ENCODE measurements at places on chromosomes 1 and 21.

DNA sequence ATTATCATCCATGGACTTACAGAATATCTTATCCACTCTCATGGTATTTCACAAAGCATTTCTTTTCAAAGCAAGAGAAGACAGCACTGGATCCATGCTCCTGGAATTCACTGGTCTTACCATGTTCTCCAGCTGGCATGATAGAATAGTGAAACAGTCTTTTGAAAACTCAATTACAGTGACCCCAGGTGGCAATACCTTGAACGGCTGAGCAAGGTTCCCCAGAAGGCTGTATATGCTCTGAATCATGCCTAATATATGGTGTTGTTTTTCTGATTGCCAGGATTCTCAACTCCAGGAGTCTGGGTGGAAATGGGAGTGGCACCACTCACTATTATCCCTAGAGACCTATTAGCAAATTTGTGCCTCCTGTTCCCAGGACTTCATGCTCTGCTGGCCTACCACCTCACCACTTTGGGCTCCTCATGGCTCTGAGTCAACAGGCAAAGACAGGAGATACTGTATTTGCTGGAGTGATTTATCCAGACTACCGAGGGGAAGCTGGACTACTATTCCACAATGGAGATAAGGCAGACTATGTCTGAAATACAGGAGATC, 87.6 kb downstream of the CATSPERE start:
- no peak overlapping the region for H3K4me3 ChIP-seq
- no peaks in the 10 kb centered on the region for H3K36me3 ChIP-seq
- H3K27me3 ChIP-seq: no peaks in the 10 kb centered on the region

GRCh38 chr1:64004451-64005025, 198.9 kb upstream of the UBE2U start:
- no peak overlapping the region for H3K27ac ChIP-seq
- H3K4me1 ChIP-seq: peaks cover 7% of the 10 kb centered on the region
- no peaks in the 10 kb centered on the region for H3K27me3 ChIP-seq
- no peaks in the 10 kb centered on the region for H3K36me3 ChIP-seq
- DNase-seq: no peak

GRCh38 chr1:25580927-25581326, 35.7 kb upstream of the MAN1C1 start:
- no peaks in the 10 kb centered on the region for H3K27me3 ChIP-seq
- H3K27ac ChIP-seq: no peak overlapping the region
- no peak overlapping the region for H3K4me3 ChIP-seq
- no peaks in the 10 kb centered on the region for H3K36me3 ChIP-seq
- no peak for DNase-seq
- no peaks in the 10 kb centered on the region for H3K4me1 ChIP-seq

- H3K27ac ChIP-seq: no peak overlapping the region
- H3K4me1 ChIP-seq: no peaks in the 10 kb centered on the region
- H3K27me3 ChIP-seq: no peaks in the 10 kb centered on the region
- no peak for DNase-seq
Observed at GRCh38 chr1:30842697-30843354, 65.7 kb downstream of the SDC3 start.

DNA sequence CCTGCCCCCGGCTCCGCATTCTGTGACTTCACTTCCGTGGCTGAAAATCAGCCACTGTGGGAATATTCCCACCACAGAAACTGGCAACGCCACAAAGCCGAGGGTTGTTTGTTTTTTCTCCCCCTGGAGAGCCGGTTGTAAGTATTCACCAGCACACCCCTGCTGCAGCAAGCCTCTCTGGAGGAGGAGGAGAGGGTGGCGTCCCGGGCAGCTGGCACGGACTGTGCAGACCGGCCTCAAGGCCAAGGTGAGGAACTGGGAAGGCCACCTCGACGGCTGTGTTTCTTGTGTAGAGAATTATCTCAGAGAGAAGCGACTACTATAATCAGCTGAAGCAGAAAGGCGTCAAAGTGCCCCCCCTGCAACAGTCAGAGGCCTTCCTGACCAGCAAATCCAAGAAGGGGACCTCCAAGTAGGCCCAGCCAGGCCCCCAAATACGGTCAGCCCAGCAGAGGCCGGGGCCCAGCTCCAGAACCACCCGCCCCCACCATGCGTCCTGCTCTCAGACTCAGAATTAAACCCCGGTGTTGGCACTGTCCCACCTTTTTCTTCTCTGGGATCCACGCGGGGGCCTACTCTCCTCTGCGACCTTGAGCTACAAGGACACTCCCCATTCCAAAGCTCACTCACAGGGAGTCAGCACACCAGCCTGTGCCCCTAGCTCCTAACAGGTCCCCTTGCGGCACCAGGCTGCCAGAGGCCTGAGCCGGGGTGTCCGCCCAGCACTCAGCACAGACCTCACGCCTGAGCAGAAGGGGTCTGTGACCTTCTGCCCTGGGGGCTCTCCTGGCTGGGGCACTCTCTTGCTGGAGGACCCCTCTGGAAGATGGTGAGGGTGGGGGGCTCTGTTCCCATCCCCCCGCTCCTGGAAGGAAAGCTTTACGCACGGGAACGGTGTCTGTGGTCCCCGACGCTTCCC, 1.2 kb upstream of the SMIM1 start:
- no peak for DNase-seq
- no peak overlapping the region for H3K27ac ChIP-seq
- H3K4me1 ChIP-seq: peaks cover 34% of the 10 kb centered on the region

GRCh38 chr1:110714374-110714995, 39.7 kb upstream of the KCNA3 start:
- H3K4me3 ChIP-seq: no peak overlapping the region
- H3K36me3 ChIP-seq: no peaks in the 10 kb centered on the region
- H3K27ac ChIP-seq: no peak overlapping the region
- H3K4me1 ChIP-seq: no peaks in the 10 kb centered on the region
- DNase-seq: no peak

DNA sequence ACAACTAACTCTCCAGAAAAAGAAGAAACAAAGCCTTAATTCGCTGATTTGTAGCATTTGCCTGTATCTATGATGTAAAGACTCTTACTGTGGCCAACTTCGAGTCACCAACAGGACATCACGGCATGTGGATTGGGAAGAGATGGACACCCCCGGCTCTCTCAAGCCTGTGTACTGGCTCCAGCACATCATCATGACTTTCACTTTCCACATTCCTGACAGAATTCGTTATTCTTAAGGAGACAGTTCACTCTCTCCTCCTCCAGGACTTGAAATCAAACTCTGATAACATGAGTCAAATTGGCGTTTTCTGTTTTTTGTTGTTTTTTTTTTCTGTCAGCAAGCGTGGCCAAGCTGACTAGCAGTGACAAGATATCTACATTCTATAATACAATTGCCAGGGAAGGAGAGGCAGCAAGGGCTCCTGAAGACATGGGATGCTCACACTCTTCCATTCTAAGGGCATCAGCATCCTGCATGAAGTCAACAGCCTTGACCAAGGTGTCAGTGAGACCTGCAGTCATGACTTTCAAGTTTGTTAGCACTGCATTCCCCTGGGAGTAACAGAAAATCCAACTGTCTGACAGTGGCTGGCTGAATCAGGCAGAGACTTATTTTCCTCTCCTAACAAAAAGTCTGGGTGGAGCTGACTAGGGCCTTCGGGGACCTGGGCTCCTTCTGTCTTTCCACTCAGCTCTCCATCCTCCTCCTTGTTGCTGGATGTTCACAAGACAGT, 13.3 kb upstream of the TRAF3IP3 start:
- no peaks in the 10 kb centered on the region for H3K27me3 ChIP-seq
- no peaks in the 10 kb centered on the region for H3K36me3 ChIP-seq
- DNase-seq: no peak
- H3K4me3 ChIP-seq: no peak overlapping the region
- no peaks in the 10 kb centered on the region for H3K4me1 ChIP-seq
- no peak overlapping the region for H3K27ac ChIP-seq

DNA sequence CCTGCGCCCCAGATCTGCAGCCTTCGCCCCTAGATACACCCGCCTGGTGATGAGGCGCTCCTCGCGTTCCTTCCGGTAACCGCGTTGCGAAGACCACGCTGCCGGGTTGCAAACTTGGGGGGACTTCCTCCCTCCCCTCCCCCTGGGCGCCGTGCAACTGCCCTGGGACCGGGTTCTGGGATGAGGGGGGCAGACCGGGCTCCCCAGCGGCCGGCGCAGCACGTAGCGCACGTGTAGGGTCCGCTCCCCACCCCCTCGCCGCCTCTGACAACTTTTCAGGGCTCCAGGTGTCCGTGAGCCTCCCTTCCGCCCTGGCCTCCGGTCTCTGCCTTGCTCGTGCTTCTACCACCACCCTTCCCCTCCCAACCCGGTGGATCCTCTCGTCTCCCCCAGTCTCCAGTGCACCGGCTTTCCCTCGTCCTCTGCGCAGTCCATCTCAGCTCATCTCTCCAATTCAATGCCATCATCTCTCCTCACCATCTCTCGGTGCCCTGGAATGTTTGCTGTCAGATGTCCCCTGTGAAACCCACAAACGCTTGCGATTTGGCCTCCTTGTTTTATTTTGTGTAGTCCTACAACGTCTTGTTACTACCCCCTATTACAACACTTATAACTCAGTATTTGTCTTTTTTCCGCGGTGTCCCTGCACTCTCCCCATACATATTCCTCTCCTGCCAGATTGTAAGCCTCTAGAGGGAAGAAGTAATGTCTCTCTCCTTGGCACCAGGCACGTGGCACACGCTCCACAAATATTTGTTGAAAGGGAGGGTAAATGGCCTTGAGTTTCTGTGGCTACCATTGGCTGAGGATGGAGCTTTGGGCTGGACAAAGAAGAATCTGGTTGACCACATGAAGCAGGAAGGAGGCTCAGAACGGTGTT, 782 bp downstream of the PCAT6 start:
- H3K4me3 ChIP-seq: peak overlapping the region; percentile 38
- H3K36me3 ChIP-seq: no peaks in the 10 kb centered on the region
- H3K4me1 ChIP-seq: peaks cover under 1% of the 10 kb centered on the region
- DNase-seq: peak; percentile 28
- no peaks in the 10 kb centered on the region for H3K27me3 ChIP-seq

DNA sequence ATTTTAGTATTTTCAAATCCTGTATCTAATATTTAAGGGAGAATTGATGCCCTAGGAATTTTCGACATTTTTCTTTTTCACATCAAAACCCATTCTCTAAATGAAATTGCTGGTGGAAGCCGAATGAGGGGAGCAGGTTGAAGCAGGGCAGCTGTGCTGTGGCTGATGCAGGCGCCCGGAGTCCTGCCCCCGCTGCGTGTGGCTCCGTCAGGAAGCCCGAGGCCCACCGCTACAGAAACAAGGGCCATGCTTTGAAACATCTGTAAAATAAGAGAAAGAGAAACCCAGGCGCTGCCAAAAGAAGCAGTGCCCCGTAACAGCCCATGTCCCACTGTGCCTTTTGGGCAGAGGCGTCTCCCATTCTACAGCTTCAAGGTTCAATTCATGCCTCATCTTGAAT, 41.1 kb downstream of the TENT5C start:
- H3K4me3 ChIP-seq: no peak overlapping the region
- DNase-seq: no peak
- no peaks in the 10 kb centered on the region for H3K4me1 ChIP-seq
- H3K27ac ChIP-seq: no peak overlapping the region

GRCh38 chr1:168786476-168787330, 57.7 kb upstream of the DPT start:
- no peak for DNase-seq
- no peak overlapping the region for H3K27ac ChIP-seq
- H3K27me3 ChIP-seq: no peaks in the 10 kb centered on the region
- H3K36me3 ChIP-seq: no peaks in the 10 kb centered on the region
- H3K4me1 ChIP-seq: peaks cover 4% of the 10 kb centered on the region
- no peak overlapping the region for H3K4me3 ChIP-seq

- no peaks in the 10 kb centered on the region for H3K27me3 ChIP-seq
- no peak overlapping the region for H3K27ac ChIP-seq
- H3K36me3 ChIP-seq: no peaks in the 10 kb centered on the region
- no peaks in the 10 kb centered on the region for H3K4me1 ChIP-seq
Observed at GRCh38 chr21:20882462-20883407, 115.5 kb upstream of the NCAM2 start.

GRCh38 chr1:25197982-25198662, 34.2 kb downstream of the SYF2 start:
- no peak overlapping the region for H3K4me3 ChIP-seq
- H3K27me3 ChIP-seq: no peaks in the 10 kb centered on the region
- peak; percentile 20 for DNase-seq
- H3K4me1 ChIP-seq: peaks cover 13% of the 10 kb centered on the region
- no peaks in the 10 kb centered on the region for H3K36me3 ChIP-seq
- H3K27ac ChIP-seq: no peak overlapping the region

DNA sequence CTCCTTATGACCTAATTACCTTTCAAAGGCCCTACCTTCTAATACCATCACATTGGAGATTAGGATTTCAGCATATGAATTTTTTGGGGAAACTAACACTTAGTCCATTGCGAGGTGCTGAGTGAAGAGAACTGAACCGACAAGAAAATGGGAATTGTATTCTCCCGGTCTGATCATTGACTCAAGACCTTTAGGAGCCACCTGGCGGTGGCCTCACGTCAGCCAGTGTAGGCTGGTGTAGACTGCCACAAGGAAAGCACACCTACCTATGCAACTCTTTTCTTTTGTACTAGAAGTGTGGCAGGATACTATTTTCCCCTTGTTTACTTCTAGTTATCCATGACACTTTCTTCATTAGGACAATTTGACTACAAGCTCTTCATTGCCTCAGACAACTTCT, 333.5 kb upstream of the B3GALT2 start:
- H3K4me3 ChIP-seq: no peak overlapping the region

DNA sequence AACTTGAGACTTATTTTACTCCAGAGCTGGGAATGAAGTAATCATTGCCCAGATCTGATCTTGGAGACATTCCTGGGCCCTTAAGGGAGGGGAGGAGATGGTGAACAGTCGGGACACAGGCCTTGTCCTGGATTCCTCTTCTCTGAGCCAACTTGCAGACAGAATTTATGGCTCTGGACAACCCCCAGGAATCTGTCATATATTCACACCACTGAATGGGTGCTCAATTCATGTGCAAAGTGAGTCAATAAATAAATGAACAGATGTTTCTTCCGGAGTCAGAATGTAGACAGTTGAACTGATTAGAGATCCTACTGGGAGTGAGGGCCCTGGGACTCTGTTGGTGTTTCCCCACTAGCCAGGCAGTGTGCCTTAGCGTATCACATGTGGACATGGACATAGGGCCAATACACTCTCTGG, 2.6 kb downstream of the TUFT1 start:
- H3K4me1 ChIP-seq: peaks cover 11% of the 10 kb centered on the region
- no peaks in the 10 kb centered on the region for H3K36me3 ChIP-seq
- H3K27me3 ChIP-seq: no peaks in the 10 kb centered on the region

- H3K27me3 ChIP-seq: no peaks in the 10 kb centered on the region
- H3K4me1 ChIP-seq: no peaks in the 10 kb centered on the region
- H3K27ac ChIP-seq: no peak overlapping the region
- H3K4me3 ChIP-seq: no peak overlapping the region
- H3K36me3 ChIP-seq: no peaks in the 10 kb centered on the region
Observed at GRCh38 chr1:220991959-220992704, 112.9 kb downstream of the HLX start.

Data from thyroid gland (tissue), 4 donors.